ENCODE measurements at places on chromosomes 12 and 14. TPM values are rescaled to one million over a fixed set of nuclear protein-coding genes. Genes with fewer than 3 reads are reported as not detected.

The TMPRSS12 gene
- not detected for total RNA-seq

The OR6C2 gene
- not detected for total RNA-seq

The SSPN gene
- 14.0 TPM for total RNA-seq

- no peaks in the 10 kb centered on the region for H3K4me1 ChIP-seq
- no peak for DNase-seq
- no peaks in the 10 kb centered on the region for H3K36me3 ChIP-seq
- H3K27ac ChIP-seq: no peak overlapping the region
- no peak overlapping the region for H3K4me3 ChIP-seq
- H3K27me3 ChIP-seq: peaks cover 76% of the 10 kb centered on the region
Observed at GRCh38 chr14:72708708-72709475, 185.0 kb downstream of the DPF3 start.

DNA sequence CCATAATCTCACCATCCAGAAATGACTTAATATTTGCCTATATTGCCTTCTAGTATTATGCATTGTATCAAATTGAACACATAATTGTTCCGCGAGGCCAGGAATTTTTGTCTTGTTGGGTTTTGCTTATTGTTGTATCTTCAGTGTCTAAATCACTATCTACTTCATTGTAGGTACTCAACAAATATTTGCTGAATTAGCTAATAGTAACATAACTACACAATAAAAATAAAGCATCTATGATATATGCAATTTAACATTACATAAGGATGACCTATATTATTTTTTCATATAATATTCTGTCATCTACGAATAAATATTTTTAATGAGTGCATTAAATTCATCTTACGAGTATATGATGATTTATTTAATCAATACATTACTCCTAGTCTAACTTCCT is 656.3 kb downstream of the ETNK1 start:
- H3K36me3 ChIP-seq: no peaks in the 10 kb centered on the region
- H3K4me1 ChIP-seq: no peaks in the 10 kb centered on the region
- no peak overlapping the region for H3K4me3 ChIP-seq
- DNase-seq: no peak

DNA sequence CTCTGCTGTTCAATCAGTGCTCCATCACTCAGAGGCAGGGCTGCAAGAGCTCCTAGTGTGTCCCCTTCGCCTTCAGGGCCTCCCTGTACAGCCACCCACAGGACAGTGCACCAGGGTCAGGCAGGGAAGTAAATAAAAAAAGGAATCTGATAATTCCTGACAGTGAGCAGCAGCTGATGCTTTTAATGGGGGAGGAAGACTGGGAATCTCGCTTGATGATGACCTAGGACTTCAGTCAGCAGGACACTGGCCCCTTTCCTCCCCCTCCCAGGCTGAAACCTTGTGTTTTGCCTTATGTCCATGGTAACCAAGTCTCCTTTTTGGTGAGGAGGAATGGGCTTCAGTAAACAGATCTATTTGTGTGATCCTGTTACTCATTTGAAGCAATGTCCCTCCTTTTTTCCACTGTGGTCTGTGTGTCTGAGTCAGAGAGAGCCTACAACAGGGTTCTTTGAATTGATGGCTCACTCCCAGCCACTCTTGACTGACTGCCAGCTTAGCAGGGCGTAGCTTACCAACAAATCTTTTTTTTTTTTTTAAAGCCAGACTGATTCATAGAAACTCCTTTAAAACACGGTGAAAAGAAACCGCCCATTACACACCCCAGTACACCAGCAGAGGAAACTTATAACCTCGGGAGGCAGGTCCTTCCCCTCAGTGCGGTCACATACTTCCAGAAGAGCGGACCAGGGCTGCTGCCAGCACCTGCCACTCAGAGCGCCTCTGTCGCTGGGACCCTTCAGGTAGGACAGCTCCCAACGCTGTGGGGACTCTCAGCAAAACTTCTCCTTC is at the start of gene EMP1:
Gene EMP1, plus strand, starts transcription at position 597 of the 792 bp plus-strand sequence. CDS start 14,785 bp downstream, outside the sequence.
- H3K4me3 ChIP-seq: peak within 1 kb of the TSS; percentile 97
- peak; percentile 100 for DNase-seq
- H3K36me3 ChIP-seq: peaks cover 40% of the 10 kb centered on the region
- H3K4me1 ChIP-seq: peaks cover 66% of the 10 kb centered on the region

DNA sequence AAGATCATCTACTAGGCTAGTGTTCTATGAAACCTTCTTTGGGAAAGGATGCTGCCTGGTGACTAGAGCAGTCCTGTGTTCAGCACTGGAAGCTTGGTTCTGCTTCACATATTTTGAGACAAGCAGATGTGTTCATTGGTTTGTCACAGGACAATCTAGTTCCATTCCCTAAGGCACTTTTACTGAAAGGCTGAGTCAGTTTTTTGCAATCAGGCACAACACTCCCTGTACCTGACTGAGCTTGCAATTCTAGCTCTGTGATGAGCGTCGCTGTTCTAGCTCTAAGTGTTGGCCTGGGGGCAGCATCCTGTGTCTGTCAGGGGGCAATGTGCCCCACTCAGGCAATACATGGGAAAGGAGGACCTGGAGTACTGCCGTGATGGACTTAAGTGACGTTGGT is 144.4 kb downstream of the CAND1 start:
- H3K36me3 ChIP-seq: no peaks in the 10 kb centered on the region
- DNase-seq: no peak
- H3K27me3 ChIP-seq: no peaks in the 10 kb centered on the region
- H3K4me3 ChIP-seq: no peak overlapping the region
- H3K4me1 ChIP-seq: peaks cover 14% of the 10 kb centered on the region

DNA sequence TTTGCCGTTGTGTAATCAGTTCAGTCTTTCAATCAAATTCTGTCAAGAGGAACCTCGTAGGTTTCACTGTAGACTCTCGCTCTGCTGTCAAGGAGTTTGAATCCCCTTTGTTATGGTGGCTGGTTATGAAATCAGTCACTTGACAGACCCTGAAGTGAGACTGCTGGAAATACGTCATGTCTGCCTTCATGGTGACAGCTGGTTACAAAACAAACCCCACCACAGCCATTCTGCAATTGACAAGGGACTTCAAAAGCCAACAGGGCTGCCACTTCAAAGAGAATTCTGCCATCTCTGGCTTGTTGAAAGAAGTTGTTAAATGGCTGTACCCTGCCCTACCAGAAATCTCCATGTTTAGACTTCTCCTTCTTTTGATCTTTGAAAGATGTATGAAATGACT is 286.9 kb downstream of the ERC1 start:
- H3K36me3 ChIP-seq: no peaks in the 10 kb centered on the region
- no peak overlapping the region for H3K4me3 ChIP-seq
- no peak for DNase-seq
